ENCODE measurements at places on chromosomes 2 and 18. TPM values are rescaled to one million over a fixed set of nuclear protein-coding genes. Genes with fewer than 3 reads are reported as not detected.

The METTL8 gene
- 16.2 TPM for polyA plus RNA-seq

The CD207 gene
- polyA plus RNA-seq = not detected

The NDUFB3 gene
- polyA plus RNA-seq = 25.2 TPM

The PLEK gene
- not detected for polyA plus RNA-seq

The CROCC2 gene
- not detected for polyA plus RNA-seq

The ZDBF2 gene
- polyA plus RNA-seq = 2.5 TPM

The TEKT4 gene
- polyA plus RNA-seq = not detected

The B3GNT7 gene
- 0.06 TPM for polyA plus RNA-seq

The COL4A3 gene
- 0.23 TPM for polyA plus RNA-seq

The SP110 gene
- 6.6 TPM for polyA plus RNA-seq

The ST6GAL2 gene
- not detected for polyA plus RNA-seq

The DSG2 gene
- 0.01 TPM for polyA plus RNA-seq

The ARID5A gene
- polyA plus RNA-seq = 10.4 TPM

The GAL3ST2 gene
- not detected for polyA plus RNA-seq

The CPLX4 gene
- not detected for polyA plus RNA-seq

The OTX1 gene
- polyA plus RNA-seq = not detected

The KLHL41 gene
- 0.17 TPM for polyA plus RNA-seq
